GOT3 (cell line): ENCODE measurements at places on chromosomes 4 and X.

DNA sequence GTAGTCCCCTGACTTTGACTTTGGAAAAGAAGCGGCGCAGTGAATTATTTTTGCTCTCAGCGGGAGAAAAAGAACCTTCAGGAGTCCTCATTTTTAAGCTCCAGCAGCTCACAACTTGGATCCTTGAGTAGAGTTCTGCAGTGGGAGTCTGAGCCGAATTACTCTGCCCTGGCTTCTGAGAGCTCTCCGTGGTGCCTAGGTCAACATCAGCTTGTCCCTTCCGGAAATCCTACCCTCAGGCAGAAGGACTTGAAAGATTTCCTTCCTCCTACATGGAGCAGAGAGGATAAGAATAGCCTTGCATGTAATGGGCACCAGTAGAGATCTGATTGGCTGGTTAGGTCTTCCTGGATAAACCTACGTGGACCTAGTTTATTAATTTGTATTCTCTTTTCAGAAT is 549.7 kb upstream of the TENM3 start:
- no peak for DNase-seq

- DNase-seq = no peak
Measured at GRCh38 chr4:128220286-128221235, 67.1 kb downstream of the PGRMC2 start.

GRCh38 chr4:184136525-184136924 is 81.1 kb downstream of the ENPP6 start:
- DNase-seq = no peak

DNA sequence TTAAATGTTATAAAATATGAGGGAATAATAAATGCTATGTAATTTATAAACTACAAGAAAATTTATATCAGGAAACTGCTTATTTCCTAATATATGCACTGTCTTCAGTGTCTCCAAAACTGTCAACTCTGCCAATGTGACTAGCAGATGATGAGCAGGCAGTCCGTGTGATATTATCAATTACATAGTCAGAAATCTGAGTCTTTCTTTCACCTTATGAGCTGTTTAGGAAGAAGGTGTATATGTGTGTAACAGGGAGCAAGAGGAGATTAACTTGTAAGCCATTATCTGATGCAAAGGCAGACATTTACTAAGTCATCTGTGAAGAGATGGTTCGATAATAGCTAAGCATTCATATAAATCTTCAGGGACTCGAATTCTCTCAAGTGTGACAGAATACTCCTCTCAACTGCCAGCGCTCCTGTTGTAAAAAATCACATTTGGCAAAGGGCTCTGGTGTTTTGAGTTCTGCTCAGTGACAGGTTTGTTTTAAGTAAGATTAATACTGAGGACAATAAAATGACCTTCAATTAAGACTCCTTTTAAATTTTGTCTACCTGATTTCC is 79.7 kb downstream of the SNCA start:
- DNase-seq = no peak

- DNase-seq = no peak
Measured at GRCh38 chrX:74540635-74541249, 73.7 kb downstream of the RLIM start.

DNA sequence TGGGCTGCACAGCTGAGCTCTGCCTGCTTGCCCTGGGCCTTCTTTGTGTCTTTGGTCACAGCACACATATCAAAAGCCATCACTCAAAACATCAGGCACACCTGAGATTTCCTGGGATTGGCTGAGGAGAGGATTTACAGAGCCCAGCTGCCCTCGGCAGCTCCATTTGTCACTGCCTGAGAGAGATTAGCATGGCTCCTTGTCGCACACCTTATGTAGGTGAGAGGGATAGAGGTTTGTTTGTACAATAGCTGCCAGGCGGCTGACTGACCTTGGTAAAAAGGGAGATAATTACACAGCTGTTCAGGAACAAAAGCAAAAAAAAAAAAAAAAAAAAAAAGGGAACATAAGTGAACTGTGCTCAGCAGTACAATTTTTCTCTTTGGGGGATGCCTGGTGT is 63.2 kb downstream of the MGST2 start:
- no peak for DNase-seq

GRCh38 chrX:53004038-53004437 is 44.6 kb upstream of the GPR173 start:
- DNase-seq = no peak

DNA sequence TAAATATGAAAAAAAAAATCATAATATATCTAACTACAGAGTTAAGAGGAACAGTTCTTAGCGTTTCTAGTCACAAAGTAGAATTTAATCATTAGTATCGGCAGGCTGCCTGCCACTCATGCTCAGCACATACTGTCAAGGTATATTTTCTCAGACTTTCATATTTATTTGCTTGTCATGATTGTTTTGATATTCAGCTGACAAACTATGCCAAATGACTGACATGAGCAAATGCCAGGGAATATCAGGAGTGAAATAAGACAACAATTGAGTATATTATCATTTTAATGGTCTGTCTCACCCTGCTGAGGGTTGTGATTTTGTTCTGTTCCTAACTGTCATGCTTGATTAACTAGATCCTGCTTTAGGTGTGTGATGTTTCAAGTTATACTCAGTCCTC is 395.0 kb upstream of the SPOCK3 start:
- DNase-seq = no peak

GRCh38 chr4:113288696-113289095 is 239.2 kb downstream of the ANK2 start:
- no peak for DNase-seq

DNA sequence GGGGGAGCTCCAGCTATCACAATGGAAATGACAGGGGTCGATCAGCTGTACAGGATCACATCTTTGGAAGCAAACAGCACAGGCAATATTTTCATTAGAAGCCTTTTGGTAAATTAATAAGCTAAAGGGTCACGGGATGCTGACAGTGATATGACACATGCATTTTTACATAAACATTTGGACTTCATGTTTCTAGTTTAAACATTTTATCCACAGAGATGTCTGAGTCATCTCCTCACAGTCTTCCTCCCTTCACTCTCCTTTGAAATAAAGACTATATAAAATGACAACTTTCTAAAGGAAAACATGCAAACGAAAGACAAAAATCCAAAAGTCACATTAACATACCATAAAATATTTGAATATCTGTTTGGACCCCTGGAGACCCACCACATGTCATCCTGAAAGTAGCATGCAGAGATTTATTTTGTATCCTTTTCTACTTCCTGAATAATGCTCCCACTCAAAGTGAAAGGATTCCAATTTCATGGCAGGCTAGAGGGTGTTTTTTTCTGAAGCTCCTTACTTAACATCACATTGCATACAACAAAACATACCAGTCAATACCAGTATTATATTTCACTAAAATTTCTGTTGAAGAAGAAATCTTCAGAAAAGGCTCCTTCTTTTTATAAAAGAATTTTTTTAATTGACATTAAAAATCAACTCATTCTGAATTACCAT is 200.1 kb upstream of the PPARGC1A start:
- no peak for DNase-seq
